ENCODE measurements at places on chromosomes 3 and 15. TPM values are rescaled to one million over a fixed set of nuclear protein-coding genes. Genes with fewer than 3 reads are reported as not detected.

DNA sequence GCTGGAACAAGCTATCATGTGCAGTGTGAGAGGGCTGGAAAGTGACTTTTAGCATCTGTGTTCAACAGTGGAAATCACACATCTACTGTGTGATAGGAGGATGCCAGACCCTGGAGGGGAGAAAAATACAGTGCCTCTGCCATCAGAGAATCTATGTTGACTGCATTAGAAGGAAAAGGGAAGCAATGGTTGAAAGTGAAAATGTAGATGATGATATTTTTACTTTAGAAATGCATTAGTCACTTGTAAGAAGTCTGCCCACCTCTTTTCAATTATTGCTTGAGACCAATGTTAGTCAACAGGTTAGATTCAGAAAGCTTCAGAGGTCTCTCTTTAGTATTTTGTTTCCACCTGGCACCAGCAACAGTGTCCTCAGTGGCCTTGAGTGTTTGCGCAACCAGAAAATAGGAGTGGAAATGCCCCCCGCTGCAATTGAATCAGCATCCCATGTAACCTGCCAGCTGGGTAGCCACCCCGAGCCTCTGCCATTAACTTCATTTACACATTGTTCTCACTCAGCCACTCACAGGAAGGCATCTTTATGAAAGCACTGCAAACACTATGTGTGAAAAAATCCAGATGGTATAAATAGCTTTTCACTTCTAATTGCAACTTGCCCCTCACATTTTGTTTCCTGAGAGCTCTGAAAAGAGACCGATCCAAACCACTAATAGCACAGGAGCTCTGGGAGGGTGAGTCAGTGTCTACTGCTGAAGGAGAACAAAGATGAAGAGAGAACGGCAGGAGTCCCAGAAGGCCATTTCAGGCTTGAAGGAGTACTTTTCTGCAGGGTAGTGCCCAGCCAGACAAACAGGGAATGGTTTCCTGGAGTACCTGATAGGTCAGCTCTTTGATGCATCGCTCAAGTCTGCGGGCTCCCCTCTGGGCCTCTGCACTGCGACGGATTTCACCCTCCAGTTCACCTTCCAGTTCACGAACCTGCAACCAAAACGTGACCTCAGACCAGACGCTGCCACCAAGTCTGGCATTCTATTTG is 92.1 kb downstream of the HHLA2 start:
- peak overlapping the region; percentile 71 for H3K27ac ChIP-seq
- peak; percentile 51 for DNase-seq
- H3K4me1 ChIP-seq = peaks cover 27% of the 10 kb centered on the region
- H3K4me3 ChIP-seq = peak overlapping the region; percentile 24
- no peaks in the 10 kb centered on the region for H3K36me3 ChIP-seq

GREM1 gene
- total RNA-seq = not detected

- no peaks in the 10 kb centered on the region for H3K4me1 ChIP-seq
- H3K4me3 ChIP-seq = no peak overlapping the region
- no peaks in the 10 kb centered on the region for H3K27me3 ChIP-seq
- H3K36me3 ChIP-seq = peaks cover 19% of the 10 kb centered on the region
Observed at GRCh38 chr15:71893691-71894090, 83.3 kb downstream of the NR2E3 start.

HDAC11 gene
- 2.0 TPM for total RNA-seq

DNAJA4 gene
- total RNA-seq = 38.8 TPM

- H3K4me1 ChIP-seq = no peaks in the 10 kb centered on the region
- no peak overlapping the region for H3K27ac ChIP-seq
- H3K27me3 ChIP-seq = no peaks in the 10 kb centered on the region
Observed at GRCh38 chr15:46441294-46442062, 806.6 kb downstream of the SQOR start.

DNA sequence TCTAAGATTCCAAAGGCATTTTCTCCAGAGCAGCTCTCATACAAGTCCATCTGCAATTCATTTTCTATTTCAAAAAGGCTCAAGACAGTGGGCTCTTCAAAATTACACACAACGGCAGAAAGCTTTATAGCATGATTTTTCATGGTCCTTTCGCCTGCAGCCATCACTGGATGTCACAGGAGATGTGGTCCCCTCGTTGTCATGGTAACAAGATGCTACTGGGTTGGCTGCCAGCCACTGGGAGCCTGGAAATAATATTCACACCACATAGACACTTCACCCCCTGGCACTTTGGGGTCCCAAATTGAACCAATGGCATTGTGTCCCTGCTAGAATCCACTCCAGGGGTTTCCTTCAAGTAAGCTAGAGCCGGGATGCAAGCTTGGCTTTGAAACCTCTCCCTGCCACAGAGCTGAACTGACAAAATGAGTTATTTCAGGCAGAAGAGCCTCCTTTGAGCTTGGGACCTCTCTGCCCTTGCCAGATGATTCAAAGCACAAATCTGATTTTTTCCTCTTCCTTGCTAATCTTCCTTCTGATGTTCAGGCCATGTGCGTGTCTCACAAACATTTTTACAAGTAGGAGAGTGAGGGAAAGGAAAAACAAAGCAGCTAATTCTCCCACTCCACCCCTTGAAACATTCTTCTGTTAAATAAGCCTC is 512.6 kb upstream of the ADAMTS9 start:
- no peak overlapping the region for H3K4me3 ChIP-seq
- no peaks in the 10 kb centered on the region for H3K36me3 ChIP-seq
- no peak overlapping the region for H3K27ac ChIP-seq
- DNase-seq = no peak
- H3K27me3 ChIP-seq = no peaks in the 10 kb centered on the region

SLC2A2 gene
- not detected for total RNA-seq

DNA sequence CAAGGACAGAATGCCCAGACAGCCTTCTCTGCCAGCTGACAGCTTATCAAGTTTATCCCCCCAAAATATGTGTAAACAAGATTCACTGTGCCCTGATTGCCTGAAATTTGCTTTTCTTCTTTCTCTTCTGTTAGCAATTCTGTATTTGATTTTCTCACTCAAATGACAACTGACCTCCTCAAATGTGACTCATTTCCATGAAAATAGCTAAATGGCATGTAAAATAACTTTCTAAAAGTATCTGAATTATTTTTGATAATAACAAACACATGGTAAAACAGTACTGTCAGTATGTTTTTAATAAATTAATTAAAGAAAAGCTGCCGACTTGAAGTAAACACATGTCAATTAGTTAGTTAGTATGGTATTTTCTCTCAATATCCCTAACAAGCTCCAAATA is 202.3 kb upstream of the STAC start:
- no peak overlapping the region for H3K4me3 ChIP-seq
- no peak for DNase-seq
- no peaks in the 10 kb centered on the region for H3K4me1 ChIP-seq
- H3K36me3 ChIP-seq = no peaks in the 10 kb centered on the region
- no peak overlapping the region for H3K27ac ChIP-seq

GRCh38 chr3:42588625-42589024 is 2.0 kb upstream of the SS18L2 start:
- H3K4me3 ChIP-seq = no peak overlapping the region
- no peak overlapping the region for H3K27ac ChIP-seq
- no peaks in the 10 kb centered on the region for H3K27me3 ChIP-seq
- H3K36me3 ChIP-seq = peaks cover 15% of the 10 kb centered on the region
- H3K4me1 ChIP-seq = peaks cover 28% of the 10 kb centered on the region
- DNase-seq = no peak

- H3K27me3 ChIP-seq = peaks cover 8% of the 10 kb centered on the region
- H3K27ac ChIP-seq = no peak overlapping the region
- peaks cover 4% of the 10 kb centered on the region for H3K36me3 ChIP-seq
- H3K4me3 ChIP-seq = no peak overlapping the region
- no peak for DNase-seq
- H3K4me1 ChIP-seq = no peaks in the 10 kb centered on the region
Observed at GRCh38 chr3:106628407-106628806, 748.8 kb upstream of the CCDC54 start.

RETNLB gene
- total RNA-seq = not detected

CHDH gene
- 0.02 TPM for total RNA-seq

Measured in activated CD8-positive, alpha-beta T cell treated with anti-CD3 and anti-CD28 coated beads for 36 hours (primary cell).